ENCODE measurements at places on chromosomes 12 and 14.

DNA sequence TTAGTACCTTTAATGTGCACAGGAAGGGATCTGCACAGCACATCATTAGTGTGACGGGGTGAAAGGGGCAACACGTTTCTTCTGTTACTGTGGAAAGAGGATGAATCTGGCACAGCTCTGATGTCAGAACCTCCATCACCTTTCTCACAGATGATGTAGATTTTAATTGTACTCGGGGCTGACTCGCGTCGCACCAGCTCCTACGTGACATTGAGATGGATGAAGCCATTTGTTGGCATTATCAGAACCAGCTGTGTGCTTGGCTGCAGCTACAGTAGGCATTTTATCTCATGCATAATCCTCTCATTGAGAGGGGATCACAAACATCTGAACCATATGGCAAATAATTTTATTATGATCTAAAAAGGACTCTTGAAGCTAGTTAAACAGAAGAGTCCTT lies 173.6 kb downstream of the PDZRN4 start:
- DNase-seq = no peak

DNA sequence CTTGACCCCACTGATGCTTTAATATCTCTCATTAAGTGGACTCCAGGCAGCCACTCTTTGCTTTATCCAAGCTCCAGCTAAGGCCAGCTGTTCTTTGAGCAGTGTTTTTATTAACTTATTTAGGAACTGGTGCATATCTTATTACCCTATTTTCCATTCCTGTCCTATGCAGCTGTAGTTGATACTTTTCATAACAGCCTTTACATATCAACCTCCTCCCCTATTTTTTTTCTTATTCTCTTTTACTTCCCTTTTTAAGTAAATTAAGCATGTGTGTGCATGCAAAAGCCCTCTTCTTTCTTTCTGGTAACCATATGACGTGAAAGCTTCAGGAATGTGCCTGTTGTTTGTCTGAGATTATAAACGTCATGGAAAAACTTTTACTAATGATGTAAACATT lies 121.2 kb downstream of the PTPRQ start:
- DNase-seq = no peak

- peak; percentile 30 for DNase-seq
Measured at GRCh38 chr12:51926718-51927117, 19.4 kb downstream of the ACVRL1 start.

- DNase-seq = no peak
Measured at GRCh38 chr12:4762773-4763172, 42.6 kb downstream of the GALNT8 start.

- DNase-seq = no peak
Measured at GRCh38 chr12:9144730-9145106, 29.0 kb upstream of the A2M start.

GRCh38 chr12:83904175-83904574 lies 1008.4 kb downstream of the SLC6A15 start:
- no peak for DNase-seq

DNA sequence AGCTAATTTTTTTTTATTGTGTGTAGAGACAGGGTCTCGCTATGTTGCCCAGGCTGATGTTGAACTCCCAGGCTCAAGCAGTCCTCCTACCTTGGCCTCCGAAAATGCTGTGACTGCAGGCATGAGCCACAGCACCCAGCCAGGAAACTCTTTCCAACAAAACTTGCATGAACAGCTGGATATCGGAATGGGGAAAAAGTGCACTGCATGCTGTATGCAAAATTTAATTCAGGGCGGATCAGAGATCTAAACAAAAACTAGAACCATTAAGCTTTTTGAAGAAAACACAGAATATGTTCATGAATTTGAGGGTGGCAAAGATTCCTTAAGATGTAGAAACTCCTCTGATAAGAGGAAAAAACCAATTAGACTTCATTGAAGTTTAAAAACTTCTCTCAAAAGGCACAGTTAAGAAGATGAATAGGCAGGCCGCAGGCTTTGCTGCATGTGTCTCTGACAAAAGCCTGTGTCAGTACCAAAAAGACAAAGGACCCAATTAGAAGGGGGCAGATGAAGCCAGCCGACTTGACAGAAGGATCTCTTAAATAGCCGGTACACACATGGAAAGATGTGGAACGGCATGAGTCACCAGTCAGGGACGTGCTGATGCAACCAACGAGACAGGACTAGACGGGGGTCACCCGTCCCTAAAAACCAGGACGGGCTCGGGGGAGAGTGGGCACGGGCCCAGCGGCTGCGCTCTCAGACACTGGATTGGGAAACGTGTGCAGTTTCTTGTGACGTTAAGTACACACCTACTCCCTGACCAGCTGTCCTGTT lies 34.8 kb upstream of the MMP17 start:
- no peak for DNase-seq

DNA sequence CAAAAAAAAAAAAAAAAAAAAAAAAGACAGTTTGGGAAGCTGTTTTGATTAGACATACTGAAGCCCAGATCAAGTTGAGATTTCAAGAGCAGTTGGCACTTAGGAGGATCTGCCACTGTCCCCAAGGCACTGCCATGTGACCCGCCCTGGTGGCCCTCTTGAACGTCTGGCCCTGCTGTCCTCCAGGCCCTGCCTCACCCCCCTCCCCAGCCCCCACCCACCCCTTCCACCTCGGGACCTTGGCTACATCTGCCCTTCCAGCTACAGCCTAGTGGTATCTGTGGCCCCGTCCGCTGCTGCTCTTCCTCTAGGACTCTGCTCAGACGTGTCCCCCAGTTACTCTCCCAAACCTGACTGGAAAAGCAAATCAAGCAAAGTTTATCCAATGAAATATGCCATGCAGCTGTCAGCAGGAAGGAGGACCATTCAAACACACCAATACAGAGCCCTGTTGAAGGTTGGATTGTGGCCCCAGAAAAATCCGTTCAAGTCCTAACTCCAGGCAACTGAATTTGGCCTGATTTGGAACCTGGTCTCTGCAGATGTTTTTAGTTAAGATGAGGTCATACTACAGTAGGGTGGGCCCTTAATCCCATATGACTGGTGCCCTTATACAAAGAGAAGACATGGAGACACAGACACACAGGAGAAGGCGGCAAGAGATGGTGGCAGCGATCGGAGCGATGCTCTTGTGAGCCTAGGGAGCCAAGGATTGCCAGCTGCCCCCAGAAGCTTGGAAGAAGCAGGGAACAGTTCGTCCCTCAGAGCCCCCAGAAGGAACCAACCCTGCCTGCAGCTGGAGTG lies 17.7 kb downstream of the SLC25A29 start:
- DNase-seq = no peak

DNA sequence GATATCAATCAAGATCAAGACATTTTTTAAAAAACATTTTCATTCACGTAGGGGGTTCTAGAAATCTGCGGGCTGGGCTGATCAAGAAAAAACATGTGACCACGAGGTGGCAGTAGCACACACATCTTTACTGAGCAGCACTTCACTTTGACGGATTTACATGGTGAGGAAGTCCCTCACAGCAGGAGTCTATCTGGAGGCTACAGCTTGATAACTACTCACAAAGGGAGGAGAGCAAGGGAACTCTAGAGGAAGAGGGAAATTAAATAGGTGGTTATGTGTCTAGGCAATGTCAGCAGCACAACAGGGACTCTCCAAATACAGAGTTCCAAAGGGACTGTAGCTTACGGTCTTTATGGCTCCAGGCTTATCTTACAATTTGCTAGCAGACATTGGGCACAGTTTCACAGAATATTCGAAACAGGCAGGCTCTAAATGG lies 248.1 kb downstream of the DPY19L2 start:
- no peak for DNase-seq

- DNase-seq = no peak
Measured at GRCh38 chr14:20802341-20803084, at the start of gene RNASE1. TSS of gene RNASE1 (minus strand) at chr14:20802844. CDS start at chr14:20802068, 776 bp downstream.

- DNase-seq = no peak
Measured at GRCh38 chr12:3122841-3123678, 45.9 kb downstream of the TSPAN9 start.

DNA sequence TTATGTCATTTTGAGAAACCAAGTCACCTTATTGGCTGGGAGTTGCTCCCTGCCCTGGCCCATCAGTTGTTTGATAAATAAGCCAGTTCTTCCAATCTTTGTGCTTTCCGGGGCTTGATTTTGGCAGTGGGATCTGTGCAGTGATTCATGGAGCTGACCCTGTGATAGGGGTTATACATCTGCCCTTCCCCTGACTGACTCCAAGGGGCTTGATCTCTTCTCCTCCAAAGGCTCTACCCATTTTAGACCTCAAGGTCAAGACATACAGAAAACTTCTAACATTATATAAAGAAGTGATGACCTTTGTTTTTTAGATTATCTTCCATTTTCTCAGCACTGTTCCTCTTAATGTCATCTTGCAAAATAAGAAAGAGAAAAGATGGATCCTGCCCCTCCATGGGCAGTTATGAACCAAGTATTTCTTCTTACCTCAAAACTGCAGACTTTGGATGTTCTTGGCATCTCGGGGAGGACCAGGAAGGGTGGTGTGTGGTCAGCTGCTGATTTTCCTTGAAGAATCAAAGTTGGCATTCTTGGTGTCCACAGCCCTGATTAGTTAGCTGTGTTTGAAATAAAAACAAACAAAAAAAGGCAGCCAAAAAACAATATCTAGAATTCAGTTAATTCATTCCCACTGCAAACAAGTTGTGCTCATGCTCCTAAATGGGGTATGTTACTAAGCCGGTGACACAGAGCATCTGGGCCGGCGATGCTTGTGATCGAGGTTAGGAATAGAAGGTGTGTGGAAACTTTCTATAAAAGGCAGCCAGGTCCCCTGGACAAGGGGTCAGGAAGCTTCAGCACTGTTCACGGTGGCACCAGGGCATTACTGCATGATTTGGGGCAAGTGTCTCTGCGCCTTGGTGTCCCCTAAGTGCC lies 120.2 kb downstream of the SAMD4A start:
- no peak for DNase-seq

GRCh38 chr14:73725116-73726024 lies 11.2 kb upstream of the PNMA1 start:
- DNase-seq = no peak

- no peak for DNase-seq
Measured at GRCh38 chr14:93081876-93082570, 33.7 kb downstream of the ITPK1 start.

DNA sequence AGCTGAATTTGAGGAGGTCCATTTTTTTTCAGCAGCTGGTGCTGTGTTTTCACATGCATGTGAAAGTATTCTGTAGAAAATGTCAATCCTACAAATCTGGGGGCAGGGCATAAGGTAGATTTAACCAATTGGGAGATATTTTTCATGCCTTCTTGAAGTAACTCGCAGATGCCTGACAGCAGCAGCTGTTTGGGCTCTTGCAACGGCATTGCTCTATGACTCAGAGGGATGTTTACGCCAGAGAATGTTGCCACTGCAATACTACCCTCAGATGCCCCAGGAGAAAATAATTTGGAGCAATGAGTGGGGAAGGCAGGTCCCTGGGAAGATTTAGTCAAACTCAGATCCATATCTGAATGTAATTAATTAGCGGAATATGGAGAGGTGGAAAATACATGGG lies 42.5 kb upstream of the MYBPC1 start:
- DNase-seq = no peak

DNA sequence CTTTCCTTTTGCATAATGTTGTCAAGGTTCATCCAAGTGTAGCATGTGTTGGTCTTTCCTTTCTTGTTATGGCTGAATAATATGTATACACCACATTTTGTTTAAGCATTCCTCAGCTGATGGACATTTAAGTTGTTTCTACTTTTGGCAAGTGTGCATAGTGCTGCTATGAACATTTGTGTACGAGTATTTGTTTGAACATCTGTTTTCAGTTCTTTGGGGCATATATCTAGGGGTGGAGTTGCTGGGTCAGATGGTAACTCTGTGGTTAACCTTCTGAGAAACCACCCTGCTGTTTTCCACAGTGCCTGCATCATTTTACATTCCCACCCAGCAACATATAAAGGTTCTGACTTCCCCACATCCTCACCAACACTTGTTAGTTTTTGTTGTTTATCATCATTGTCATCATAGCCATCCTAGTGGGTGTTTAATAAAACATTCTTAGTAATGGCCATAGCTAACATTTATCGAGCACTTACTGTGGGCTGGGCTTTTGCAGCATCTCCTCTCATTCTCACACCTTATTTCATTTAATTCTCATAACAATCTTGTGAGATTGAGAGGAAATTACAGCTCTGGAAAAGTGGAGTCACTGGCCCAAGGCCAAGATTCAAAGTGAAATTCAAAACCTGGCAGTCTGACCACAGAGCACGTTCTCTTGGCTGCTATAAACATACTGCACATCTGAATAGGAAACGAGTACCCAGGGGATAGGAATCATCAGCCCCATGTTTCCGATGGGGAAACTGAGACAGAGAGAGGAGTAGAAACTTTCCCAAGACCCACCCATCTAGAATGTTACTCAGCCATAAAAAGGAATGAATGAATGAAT lies 193.6 kb downstream of the KSR2 start:
- DNase-seq = no peak

- DNase-seq = no peak
Measured at GRCh38 chr12:8870586-8870985, 43.7 kb upstream of the PHC1 start.

DNA sequence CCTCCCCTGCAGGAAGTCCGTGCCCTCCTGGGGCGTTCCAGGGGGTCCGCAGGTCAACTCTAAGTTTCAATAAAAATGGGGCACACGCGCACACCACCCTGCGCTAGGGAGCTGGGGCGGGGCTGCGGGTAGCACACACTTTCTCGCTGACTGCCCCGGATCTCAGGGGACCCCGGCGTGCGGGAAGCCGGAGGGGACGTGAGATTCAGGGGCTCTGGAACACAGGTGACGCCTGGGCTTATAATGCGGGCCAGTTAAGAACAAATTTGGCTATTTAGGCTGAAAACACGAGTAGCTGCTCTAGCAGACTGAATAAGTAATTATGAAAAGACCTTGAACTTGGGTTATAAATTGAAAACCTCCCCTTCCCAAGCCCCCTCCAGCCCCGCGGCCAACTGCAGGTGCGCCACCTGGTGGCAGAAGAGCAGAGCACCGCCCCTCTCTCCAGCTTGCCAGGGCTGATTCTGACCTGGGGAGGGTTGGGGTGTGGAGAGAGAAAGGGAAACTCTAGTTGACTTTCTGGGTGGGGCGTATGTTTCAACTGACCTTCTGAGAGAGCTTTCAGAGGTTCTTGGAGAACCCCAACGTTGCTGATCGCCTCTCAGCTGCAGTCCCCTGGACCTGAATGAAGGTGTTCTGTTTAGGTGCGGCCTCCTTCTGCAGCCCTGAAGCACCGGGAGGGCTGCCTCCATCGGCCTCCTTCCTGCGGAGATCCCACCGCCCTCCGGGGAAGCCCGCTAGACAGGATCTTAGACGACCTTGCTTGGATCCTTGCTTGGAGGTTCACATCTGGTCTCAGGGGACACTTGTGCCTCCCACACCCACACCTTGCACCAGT lies 118.4 kb upstream of the EVL start:
- DNase-seq = peak; percentile 53

- DNase-seq = no peak
Measured at GRCh38 chr14:102900631-102901571, 21.6 kb upstream of the AMN start.

Data from stimulated activated CD4-positive, alpha-beta T cell treated with anti-CD3 and anti-CD28 coated beads, Interleukin-1b, Interleukin-23, amount 100 ng/mL, for 4 hours (primary cell).